G401 (cell line): ENCODE measurements at places on chromosomes 6 and 20. TPM values are rescaled to one million over a fixed set of nuclear protein-coding genes. Genes with fewer than 3 reads are reported as not detected.

Gene IRAK1BP1
- total RNA-seq = 9.2 and 10.3 TPM in 2 replicates

- DNase-seq = no peak
These were observed 13.3 kb downstream of the APMAP start for GRCh38 chr20:24979036-24979960.

DNA sequence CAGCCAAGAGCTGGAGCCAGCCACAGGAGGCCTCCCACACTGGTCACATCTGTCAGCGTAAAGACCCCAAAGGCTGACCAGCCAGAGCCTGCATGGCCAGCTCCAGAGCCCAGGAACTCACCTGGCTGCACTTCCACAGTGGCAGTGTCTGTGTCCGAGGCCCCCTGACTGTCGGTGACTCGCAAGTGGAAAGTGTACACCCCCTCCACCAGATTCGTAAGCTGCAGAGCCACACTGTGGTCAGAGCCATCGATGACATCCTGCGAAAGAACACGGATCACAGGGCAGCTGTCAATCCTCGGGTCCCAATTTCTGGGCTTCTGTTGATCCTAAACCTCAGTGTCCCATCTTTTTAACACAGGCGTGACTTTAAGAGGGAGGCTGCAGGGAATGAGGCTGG, 69.3 kb downstream of the ALDH5A1 start:
- DNase-seq = no peak

DNA sequence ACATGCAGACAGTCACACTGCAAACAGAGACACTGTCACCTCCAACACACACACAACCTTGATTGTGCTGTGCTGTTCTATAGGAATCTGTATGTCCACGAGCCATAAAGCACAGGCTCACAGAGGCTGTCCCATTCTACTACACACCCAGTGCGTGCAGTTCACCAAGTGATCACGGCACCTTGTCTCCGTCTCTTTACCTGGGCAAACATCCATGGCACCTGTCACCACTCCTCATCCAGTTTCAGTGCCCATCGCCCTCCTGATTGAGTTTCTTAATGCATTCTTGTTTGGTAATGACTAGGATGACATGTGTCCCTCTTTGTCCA, 65.8 kb upstream of the STMND1 start:
- no peak for DNase-seq

DNA sequence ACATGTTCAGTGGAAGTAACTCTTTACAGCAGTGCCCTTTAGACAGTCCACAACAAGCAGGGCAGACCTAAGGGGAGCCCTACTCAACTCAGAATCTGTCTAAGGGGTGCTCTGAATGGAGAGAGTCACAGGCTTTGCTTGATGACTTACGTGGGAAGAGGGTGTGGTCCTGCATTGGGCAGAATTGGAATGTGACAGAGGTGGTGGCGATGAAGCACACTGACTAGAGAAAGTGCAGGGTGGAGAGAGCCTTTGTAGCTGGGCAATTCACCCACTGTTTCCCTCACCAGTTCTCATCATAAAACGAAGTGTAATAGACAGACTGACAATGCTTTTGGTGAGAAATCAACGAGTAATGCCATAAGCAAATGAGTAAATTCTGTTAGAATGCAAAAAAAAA, 11.2 kb downstream of the TP53INP2 start:
- no peak for DNase-seq
